A549 treated with CpdA at 1 μM for 4 hours (cell line): ENCODE measurements at places on chromosomes 12 and 14. TPM values are rescaled to one million over a fixed set of nuclear protein-coding genes. Genes with fewer than 3 reads are reported as not detected.

The AICDA gene
- total RNA-seq, result 0.08 to 0.20 TPM (median 0.15 TPM) in 5 replicates

The HIP1R gene
- total RNA-seq, result 11.0 to 13.0 TPM (median 11.3 TPM) in 5 replicates

The TRPV4 gene
- total RNA-seq, result 0.07 to 0.11 TPM (median 0.09 TPM) in 4 of 5 replicates, not detected in the other

The GMPR2 gene
- total RNA-seq, result 54.6 to 64.7 TPM (median 59.1 TPM) in 5 replicates

The MYH7 gene
- total RNA-seq, result not detected in 5 replicates

The DBX2 gene
- total RNA-seq, result not detected in 5 replicates

The SLC17A8 gene
- total RNA-seq, result not detected in 5 replicates

The CEP170B gene
- total RNA-seq, result 19.0 to 27.2 TPM (median 20.7 TPM) in 5 replicates

The IL31 gene
- total RNA-seq, result not detected in 5 replicates

The KRT8 gene
- total RNA-seq, result 2,787 to 3,378 TPM (median 3,286 TPM) in 5 replicates

The CLEC9A gene
- total RNA-seq, result not detected in 5 replicates

The PPP1R13B gene
- total RNA-seq, result 3.7 to 5.7 TPM (median 4.8 TPM) in 5 replicates

The PLCZ1 gene
- total RNA-seq, result not detected in 5 replicates

The CHGA gene
- total RNA-seq, result 0.77 to 2.1 TPM (median 1.5 TPM) in 5 replicates

The KRT7 gene
- total RNA-seq, result 3,689 to 4,475 TPM (median 3,814 TPM) in 5 replicates

The GARIN6 gene
- not detected in 5 replicates for total RNA-seq

The CRIP2 gene
- 92.8 to 162 TPM (median 146 TPM) in 5 replicates for total RNA-seq

The FAM186B gene
- total RNA-seq, result 0.08 to 0.15 TPM (median 0.11 TPM) in 5 replicates

The CCDC88C gene
- total RNA-seq, result 5.5 to 6.6 TPM (median 6.2 TPM) in 5 replicates

The EXOC3L4 gene
- total RNA-seq, result 0.94 to 1.6 TPM (median 1.5 TPM) in 5 replicates

The SAMD15 gene
- 1.6 to 3.0 TPM (median 2.2 TPM) in 5 replicates for total RNA-seq

The ALKBH2 gene
- total RNA-seq, result 46.7 to 50.6 TPM (median 49.9 TPM) in 5 replicates

The ENDOU gene
- total RNA-seq, result not detected in 5 replicates

The IGF1 gene
- not detected in 5 replicates for total RNA-seq

The BICDL1 gene
- 2.5 to 4.7 TPM (median 3.7 TPM) in 5 replicates for total RNA-seq

The COX6A1 gene
- 629 to 874 TPM (median 817 TPM) in 5 replicates for total RNA-seq

The HPD gene
- total RNA-seq, result 1.3 to 1.6 TPM (median 1.5 TPM) in 5 replicates

The VWF gene
- total RNA-seq, result 0.09 to 0.48 TPM (median 0.15 TPM) in 5 replicates

The CAPZA3 gene
- not detected in 5 replicates for total RNA-seq

The RDH5 gene
- total RNA-seq, result 1.6 to 2.9 TPM (median 2.5 TPM) in 5 replicates

The PRB4 gene
- total RNA-seq, result not detected in 5 replicates

The DEPDC4 gene
- 1.3 to 2.2 TPM (median 1.5 TPM) in 5 replicates for total RNA-seq

The MORN3 gene
- 0.07 to 0.39 TPM (median 0.17 TPM) in 4 of 5 replicates, not detected in the other for total RNA-seq

The PIK3C2G gene
- total RNA-seq, result not detected in 5 replicates

The KRT77 gene
- total RNA-seq, result not detected in 5 replicates

The APOLD1 gene
- total RNA-seq, result 0.13 to 0.65 TPM (median 0.30 TPM) in 5 replicates

The ESYT1 gene
- 62.8 to 69.8 TPM (median 63.7 TPM) in 5 replicates for total RNA-seq

The SLC7A7 gene
- 9.2 to 15.7 TPM (median 11.5 TPM) in 5 replicates for total RNA-seq

The CD27 gene
- not detected in 5 replicates for total RNA-seq

The ARMH4 gene
- 0.34 to 1.3 TPM (median 0.54 TPM) in 5 replicates for total RNA-seq

The CTSG gene
- not detected in 5 replicates for total RNA-seq

The SMCO2 gene
- 0.13 to 0.50 TPM (median 0.24 TPM) in 5 replicates for total RNA-seq

The PZP gene
- not detected in 5 replicates for total RNA-seq

The MIPOL1 gene
- total RNA-seq, result 1.4 to 3.4 TPM (median 3.0 TPM) in 5 replicates

The FITM1 gene
- 0.13 TPM in 1 of 5 replicates, not detected in the others for total RNA-seq

The PTGR2 gene
- total RNA-seq, result 7.5 to 10.4 TPM (median 10.2 TPM) in 5 replicates

The IL22 gene
- total RNA-seq, result not detected in 5 replicates

The ANG gene
- 7.5 to 12.2 TPM (median 10.6 TPM) in 5 replicates for total RNA-seq

The DCAF4 gene
- 22.6 to 33.6 TPM (median 26.5 TPM) in 5 replicates for total RNA-seq

The SCNN1A gene
- total RNA-seq, result 2.6 to 6.0 TPM (median 3.6 TPM) in 5 replicates

The ITPK1 gene
- total RNA-seq, result 45.4 to 52.4 TPM (median 48.3 TPM) in 5 replicates

The SLC11A2 gene
- total RNA-seq, result 18.8 to 27.1 TPM (median 25.3 TPM) in 5 replicates
